ENCODE measurements at places on chromosomes 6 and 20. TPM values are rescaled to one million over a fixed set of nuclear protein-coding genes. Genes with fewer than 3 reads are reported as not detected.

SEMG1 gene
- total RNA-seq, result not detected

RGS17 gene
- total RNA-seq, result 0.65 TPM

KCNK5 gene
- not detected for total RNA-seq

HDGFL1 gene
- total RNA-seq, result not detected

VAPB gene
- total RNA-seq, result 8.6 TPM

C20orf202 gene
- total RNA-seq, result not detected

DEFB132 gene
- not detected for total RNA-seq

ERVFRD-1 gene
- 0.16 TPM for total RNA-seq

PDYN gene
- not detected for total RNA-seq

PPP1R3G gene
- total RNA-seq, result 0.16 TPM

PRDM1 gene
- 4.8 TPM for total RNA-seq

TCF21 gene
- not detected for total RNA-seq

EBF4 gene
- under 0.01 TPM for total RNA-seq

CCN6 gene
- not detected for total RNA-seq
